ENCODE measurements at places on chromosomes 13 and 19. TPM values are rescaled to one million over a fixed set of nuclear protein-coding genes. Genes with fewer than 3 reads are reported as not detected.
A peak's percentile ranks its signal among the peaks of the same experiment; 100 is the strongest.

The AXL gene
- total RNA-seq, result 305 TPM

The DIRAS1 gene
- total RNA-seq, result 14.9 TPM

The VN1R4 gene
- not detected for total RNA-seq

DNA sequence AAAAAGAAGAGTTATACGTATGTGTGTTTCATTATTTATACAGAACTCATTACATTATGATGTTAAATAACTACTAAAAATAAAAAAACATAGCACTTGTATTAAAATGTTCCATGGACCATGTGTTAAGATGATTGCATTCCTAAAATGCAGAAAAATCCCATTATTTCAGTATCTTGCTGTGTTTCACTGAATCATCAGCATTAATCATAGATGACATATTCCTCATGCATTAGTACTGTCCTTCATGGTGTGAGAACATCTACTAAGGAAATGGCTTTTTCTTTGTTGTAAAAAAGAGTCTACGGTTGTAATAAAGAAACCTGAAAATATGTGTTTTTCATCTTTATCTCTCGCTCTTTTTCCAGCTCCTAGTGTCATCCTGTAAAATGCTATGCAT is 416.5 kb downstream of the FGF14 start:
- DNase-seq, result no peak

- DNase-seq, result no peak
These were observed at the start of gene S1PR5 for GRCh38 chr19:10517361-10517759. Gene S1PR5 (minus strand): TSS chr19:10517447. CDS start chr19:10515011, 2,436 bp downstream.

DNA sequence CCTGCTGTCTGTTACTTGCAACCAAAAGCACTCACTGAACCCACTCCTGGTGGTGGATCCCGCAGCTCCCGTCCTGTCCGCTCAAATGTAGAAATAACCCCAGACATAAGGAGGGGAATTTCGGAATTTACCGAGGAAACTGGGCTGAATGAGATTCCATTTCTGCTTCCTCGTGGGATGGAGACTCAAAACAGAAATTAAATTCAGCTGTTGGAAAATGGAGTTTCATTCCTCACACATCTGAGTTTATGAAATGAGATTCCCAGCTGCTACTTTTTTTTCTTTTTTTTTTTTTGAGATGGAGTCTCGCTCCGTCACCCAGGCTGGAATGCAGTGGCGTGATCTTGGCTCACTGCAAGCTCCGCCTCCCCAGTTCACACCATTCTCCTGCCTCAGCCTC is 44.3 kb downstream of the COLGALT1 start:
- DNase-seq, result no peak

GRCh38 chr13:65907666-65908525 is 1322.2 kb downstream of the PCDH9 start:
- DNase-seq, result no peak

DNA sequence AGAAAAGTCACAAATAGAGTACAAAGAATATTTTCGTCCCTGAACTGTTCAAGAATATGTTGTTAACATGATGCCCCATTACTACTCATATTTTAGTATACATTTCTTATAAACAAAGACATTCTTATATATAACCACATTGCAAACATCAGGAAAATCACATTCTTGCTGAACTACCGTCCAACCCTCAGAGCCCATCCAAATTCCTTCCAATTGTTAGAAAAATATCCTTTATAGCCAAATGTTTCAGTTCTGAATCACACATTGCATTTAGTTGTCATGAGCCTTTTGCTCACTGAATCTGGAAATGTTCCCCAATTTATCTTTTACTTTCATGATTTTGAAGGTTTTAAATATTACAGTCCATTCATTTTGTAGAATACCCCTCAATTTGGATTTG is 467.8 kb upstream of the ARGLU1 start:
- DNase-seq, result peak; percentile 3

DNA sequence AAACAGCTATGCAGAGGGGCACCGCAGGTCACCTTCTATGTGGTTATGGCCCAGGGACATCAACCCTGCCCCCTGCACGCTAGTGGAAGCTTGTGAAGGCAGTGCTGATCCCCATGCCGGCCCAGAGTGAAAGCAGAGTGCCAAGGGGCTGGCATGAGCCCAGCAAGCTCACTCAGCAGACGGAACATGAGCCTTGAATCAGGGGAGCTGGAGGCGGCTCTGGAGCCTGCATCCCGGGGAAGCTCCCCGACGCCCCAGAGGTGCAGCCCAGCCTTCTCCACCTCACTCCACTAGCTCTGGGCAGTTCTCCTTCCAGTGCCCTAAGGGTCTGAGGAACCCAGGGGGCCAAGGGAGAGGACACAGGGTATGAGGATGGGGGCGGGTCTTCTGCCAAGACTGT is 19.0 kb upstream of the ISYNA1 start:
- DNase-seq, result peak; percentile 58
